ENCODE measurements at places on chromosomes 7 and 10. TPM values are rescaled to one million over a fixed set of nuclear protein-coding genes. Genes with fewer than 3 reads are reported as not detected.

DNA sequence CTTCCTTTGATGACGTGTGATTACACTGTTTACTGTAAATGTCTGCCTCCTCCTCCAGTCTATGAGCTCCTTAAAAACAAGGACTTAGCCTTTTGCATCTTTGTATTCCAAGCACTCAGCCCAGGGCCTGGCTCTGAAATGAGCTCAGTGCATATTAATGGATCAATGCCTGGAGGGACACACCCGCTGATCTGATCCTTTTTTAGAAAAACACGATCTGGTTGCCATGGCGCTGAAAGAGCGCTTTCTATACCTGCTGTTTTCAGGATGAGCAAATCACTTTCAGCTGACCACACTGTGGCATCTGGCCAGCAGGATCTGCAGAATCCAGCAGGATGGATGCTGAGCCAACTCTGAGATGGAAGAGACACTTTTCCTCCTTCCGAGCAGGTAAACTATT lies 37.8 kb upstream of the GARS1 start:
- DNase-seq: peak; percentile 25

GRCh38 chr10:92538231-92538958 lies 35.5 kb downstream of the IDE start:
- no peak for DNase-seq

- DNase-seq: no peak
These were observed 47.3 kb upstream of the BPGM start for GRCh38 chr7:134599371-134599770.

DNA sequence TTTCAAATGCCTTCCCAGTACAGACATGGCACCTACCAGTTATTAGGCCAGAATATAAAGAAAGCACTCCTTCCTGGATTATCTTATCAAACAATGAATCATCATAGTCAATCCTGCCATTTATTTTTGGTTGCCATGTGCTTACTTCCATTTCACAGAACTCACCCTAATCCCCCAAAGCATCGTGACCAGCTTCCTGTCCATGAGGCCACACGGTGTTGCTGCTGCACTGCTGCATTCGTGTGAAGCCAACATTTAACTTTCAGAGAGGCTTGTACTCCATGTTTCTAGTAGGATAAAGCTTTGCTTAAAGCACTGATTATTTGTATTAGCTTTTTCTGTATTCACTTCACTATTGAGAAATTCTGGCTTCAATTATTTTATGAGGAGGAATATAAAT lies 14.4 kb downstream of the COL28A1 start:
- DNase-seq: no peak

GRCh38 chr7:139981511-139981895 lies 81.2 kb downstream of the PARP12 start:
- no peak for DNase-seq

ANKRD7 gene
- 0.17 TPM for polyA plus RNA-seq

DNA sequence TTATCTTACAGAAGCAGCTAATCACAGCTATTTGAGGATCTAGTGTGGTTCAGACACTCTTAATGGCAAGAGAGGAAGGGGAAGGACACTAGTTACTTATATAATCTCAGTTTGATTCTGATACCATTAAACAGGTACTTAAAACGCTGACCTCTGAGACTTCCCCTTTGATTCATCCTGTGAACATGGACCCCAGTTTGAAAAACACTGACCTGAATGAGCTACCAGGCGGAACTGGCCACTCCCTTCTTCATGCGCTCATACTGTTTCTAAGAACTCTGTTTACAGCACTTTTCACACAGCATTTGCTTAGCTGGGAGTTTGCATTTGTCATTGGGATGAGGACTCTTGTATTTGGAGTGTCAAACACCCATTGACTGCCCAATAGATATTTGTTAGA lies 45.7 kb downstream of the BEND7 start:
- no peak for DNase-seq

DNA sequence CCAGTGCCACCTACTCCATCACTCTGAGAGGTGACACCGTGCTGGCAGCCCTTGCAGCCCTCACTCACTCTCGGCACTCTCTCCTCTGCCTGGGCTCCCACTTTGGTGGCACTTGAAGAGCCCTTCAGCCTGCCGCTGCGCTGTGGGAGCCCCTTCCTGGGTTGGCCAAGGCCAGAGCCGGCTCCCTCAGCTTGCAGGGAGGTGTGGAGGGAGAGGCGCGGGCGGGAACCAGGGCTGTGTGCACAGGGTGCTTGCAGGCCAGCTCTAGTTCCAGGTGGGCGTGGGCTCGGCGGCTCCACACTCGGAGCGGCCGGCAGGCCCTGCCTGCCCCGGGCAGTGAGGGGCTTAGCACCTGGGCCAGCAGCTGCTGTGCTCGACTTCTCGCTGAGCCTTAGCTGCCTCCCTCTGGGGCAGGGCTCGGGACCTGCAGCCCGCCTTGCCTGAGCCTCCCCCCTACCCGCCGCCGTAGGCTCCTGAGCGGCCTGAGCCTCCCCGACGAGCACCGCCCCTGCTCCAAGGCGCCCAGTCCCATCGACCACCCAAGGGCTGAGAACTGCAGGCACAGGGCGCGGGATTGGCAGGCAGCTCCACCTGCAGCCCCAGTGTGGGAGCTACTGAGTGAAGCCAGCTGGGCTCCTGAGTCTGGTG lies 48.7 kb upstream of the SLC35G1 start:
- DNase-seq: no peak

DNA sequence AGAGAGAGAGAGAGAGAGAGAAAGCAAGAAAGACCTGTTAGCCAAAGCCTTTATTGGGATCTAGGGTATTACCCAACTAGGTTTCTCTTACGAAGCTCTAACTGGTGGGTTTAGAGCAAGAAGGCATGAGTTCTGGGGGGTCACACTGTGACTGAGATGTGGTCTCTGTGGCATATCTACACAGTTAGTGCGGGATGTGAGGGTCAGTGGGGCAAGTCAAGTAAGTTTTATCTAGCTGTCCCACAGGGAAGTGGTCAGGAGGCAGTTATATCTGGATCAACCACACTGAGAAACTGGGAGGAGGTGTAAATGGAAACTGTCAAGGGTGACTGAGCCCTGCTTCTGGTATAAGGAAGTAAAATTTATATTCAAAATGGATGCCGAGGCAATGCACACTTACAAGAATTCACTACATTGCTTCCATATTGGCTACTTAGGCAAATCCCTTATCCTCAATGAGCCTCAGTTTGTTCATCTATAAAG lies 331.6 kb upstream of the HPS1 start:
- no peak for DNase-seq

GRCh38 chr7:127844707-127845331 lies 186.4 kb downstream of the LRRC4 start:
- peak; percentile 61 for DNase-seq

GRCh38 chr7:155219947-155220769 lies 77.5 kb upstream of the INSIG1 start:
- no peak for DNase-seq

TRPV6 gene
- polyA plus RNA-seq: not detected

FANK1 gene
- polyA plus RNA-seq: 2.2 TPM

DNA sequence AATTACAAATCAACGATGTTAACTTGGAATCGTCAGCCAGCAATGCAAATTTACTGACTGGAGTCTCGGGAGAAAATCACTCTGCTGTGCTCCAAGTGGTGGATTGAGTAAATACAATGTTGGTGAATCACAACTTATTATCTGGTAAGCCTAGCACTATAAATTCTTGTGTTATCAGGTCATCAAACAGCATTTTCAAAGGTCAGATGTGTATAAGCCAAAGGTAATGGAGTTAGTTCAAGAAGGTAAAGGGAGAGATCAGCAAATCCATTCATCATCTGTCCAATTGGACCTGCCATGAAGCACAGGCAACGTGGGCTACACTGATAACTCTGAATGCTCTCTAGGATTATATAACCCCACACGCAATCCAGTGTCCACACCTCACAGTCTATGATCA lies 13.9 kb downstream of the CUBN start:
- DNase-seq: peak; percentile 51

SUV39H2 gene
- 5.3 TPM for polyA plus RNA-seq

DNA sequence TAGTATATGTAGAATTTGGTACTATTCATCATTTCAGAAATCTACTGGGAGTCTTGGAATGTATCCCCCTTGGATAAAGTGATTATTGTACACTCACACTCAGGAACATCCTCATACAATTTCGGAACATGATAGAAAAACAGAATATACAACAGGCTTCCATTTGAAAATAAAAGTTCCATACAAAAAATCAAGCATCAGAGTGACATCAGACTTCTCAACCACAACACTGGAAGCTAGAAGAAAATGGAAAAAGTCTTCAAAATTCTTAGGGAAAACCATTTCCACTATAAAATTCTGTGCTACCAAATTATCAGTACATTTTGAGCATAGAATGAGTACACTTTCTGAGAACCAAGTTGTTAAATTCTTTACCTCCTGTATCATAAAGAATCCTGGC lies 8.8 kb downstream of the LYZL1 start:
- DNase-seq: no peak

DNA sequence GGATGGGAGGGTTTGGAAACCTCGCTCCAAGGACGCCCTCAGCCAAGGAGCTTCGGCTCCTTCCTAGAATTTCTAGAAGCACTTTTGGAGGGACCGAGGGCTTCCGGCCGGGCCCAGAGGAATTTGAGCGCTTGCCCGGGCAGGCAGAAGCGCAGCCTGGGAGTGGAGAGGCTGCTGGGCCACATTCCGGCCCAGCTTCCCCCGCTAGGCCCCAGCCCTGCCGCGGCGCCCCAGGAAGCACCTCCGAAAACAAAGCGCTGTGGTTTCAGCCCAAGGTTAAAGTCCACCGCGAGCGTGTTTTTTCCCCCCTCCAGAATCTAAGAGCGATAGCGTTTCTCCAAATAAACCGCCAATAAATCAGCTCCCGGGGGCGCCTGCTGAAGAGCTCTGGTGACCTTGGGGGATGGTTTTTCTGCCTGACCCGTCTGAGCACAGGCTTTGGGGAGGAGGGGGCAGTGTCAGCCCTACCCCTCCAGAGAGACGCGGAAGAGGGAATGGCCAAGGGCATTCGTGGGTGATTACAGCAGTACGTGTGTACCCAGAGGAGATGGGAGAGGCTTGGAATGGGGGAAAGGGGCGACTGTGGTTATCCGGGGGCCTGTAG lies 5.7 kb upstream of the TNRC18 start:
- DNase-seq: peak; percentile 47

LRIT1 gene
- not detected for polyA plus RNA-seq

GPR15LG gene
- polyA plus RNA-seq: not detected

DNA sequence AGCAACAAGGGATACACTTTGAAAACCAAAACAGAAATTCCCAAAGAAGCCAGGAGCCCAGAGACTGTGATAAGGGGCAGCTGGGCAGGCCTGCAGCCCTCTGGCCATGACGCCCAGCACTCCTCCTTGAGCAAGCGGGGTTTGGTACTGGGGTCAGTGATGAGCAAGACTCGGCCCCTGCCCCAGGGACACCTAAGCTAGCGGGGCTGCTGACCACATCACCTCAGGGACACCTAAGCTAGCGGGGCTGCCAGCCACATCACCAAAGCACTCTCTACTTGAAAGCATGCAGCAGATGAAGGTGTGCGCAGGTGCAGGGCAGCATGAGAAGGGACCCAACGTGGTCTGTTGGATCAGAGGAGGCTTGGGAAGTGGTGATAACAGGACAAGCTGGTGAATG lies 108.0 kb upstream of the PPP2R2D start:
- DNase-seq: no peak

SPDYE2B gene
- not detected for polyA plus RNA-seq

BUB3 gene
- polyA plus RNA-seq: 215 TPM

DNA sequence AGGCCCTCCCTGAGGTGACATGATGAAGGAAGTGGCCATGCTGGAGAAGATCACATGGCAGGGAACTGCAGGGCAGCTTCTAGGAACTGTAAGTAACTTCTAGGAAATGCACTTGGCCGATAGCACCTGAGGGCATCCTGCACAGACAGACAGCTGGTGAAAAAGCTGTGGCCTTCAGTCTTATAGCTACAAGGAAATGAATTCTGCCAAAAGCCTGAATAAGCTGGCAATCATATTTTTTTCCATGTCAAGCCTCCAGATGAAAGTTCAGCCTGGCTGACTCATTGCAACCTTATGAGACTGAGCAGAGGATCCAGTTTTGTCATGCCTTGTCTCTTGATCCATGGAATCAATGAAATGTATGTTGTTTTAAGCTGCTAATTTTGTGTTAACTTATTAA lies 91.1 kb upstream of the CACNA2D1 start:
- DNase-seq: peak; percentile 70

RAMP3 gene
- not detected for polyA plus RNA-seq

DNA sequence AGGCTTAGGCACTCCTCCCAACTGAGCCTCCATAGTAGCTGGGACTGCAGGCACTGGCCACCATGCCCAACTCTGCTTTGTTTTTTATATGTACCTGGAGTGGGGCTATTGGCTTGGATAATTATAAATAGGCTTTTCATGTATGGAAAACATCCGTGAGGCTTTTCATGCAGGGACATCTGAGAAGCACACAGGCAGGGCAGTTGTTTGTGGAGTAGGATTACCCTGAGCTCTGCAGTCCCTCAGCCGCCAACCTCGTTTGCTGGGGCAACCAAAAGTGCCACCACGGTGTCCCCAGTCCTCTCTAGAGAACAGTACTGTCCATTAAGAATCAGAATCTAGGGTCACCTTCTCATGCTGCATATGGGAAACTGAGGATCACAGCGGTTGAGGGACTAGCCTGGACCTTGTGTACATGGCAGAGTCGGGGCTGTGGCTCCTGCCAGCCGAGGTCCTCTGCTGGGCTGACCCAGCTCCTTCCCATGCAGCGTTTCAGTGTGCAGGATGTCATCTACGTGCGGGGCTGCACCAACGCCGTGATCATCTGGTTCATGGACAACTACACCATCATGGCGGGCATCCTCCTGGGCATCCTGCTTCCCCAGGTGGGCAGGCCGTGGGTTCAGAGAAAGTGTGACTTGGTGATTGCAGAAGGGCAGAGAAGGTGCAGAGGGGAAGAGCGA lies 54.5 kb downstream of the TSPAN15 start:
- DNase-seq: no peak

ANXA11 gene
- 109 TPM for polyA plus RNA-seq

- DNase-seq: no peak
These were observed 21.1 kb upstream of the SH2D4B start for GRCh38 chr10:80516506-80517075.

GRCh38 chr7:129739427-129739826 lies 127.9 kb downstream of the NRF1 start:
- peak; percentile 76 for DNase-seq

GRCh38 chr7:34425631-34426384 lies 232.2 kb upstream of the NPSR1 start:
- DNase-seq: no peak

CRPPA gene
- 0.47 TPM for polyA plus RNA-seq

DNA sequence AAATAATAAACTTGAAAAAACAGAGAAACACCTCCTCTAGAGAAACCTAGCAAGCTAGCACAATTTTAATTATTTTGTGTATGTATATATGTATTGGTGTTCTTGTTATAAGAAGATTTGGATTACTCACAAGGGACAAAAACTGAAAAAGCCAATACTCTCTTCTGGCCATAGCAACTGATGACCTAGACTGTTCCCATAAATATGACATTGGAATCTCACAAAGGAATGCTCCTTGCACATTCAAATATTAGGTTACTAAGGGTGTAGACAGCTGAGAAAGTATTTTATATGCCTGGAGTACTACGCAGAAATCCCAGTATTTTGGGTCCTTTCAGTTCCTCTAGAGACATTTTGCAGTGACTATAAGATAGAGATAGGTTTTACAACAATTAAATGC lies 279.4 kb downstream of the FZD1 start:
- no peak for DNase-seq

ZNF107 gene
- 2.5 TPM for polyA plus RNA-seq

- DNase-seq: no peak
These were observed 9.6 kb upstream of the C10orf105 start for GRCh38 chr10:71729161-71729636.
